ENCODE measurements at places on chromosomes 6 and 20. TPM values are rescaled to one million over a fixed set of nuclear protein-coding genes. Genes with fewer than 3 reads are reported as not detected.

GRCh38 chr6:37785002-37785662 lies 34.4 kb upstream of the ZFAND3 start:
- no peak for DNase-seq

GRCh38 chr6:157651731-157652490 lies 171.1 kb upstream of the SNX9 start:
- peak; percentile 22 for DNase-seq

DNA sequence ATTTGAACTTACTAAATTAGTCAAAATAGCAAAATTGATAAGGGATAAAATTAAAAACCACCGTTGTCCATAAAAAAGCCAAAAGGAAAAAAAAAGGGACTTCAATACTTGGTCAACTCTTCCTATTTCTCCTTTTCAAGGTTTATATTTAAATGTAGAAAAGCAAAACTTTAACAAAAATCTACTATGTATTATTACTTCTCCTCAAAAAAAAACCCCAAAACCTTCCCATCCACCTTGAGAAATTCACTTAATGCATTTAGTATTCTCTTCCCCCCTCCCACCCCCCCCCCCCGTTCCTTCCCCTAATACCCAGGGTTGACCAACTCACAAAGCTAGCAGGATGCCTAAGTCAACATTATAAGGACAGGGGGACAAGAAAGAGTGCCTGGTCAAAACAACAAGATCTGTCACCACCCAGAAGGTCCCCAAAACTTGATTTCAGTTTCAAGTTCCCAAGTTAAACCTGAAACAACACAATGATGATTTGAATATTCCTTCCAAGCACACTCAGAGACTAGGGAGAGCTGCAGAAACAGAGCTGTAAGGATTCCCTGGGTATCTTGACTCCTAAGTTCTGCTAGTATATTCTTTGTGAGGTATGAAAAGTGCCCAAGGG lies 14.6 kb downstream of the GMDS start:
- no peak for DNase-seq

DNA sequence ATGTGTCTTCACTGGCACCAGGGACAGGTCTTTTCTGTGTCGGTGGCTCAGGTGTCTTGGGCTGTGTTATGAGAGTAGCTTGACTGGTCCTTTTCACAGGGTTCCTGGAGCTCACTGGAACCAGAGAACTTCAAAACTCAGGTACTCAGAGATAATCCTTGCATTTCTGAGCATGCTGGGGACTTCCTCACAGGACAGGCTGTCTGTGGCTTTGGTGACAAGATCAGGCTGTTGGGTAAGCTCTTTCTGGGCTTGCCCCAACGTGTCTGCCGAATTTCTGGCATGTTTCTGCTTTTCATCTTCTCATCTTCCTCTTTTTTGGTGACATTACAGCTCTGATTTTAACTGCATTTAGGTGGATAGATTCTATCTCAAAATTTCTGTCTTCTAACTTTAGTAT lies 270.0 kb downstream of the CDH26 start:
- DNase-seq = no peak

- no peak for DNase-seq
Observed at GRCh38 chr6:32666420-32667300, at the start of gene HLA-DQB1. HLA-DQB1 (minus strand) TSS chr6:32666657; CDS start chr6:32666607, 50 bp downstream.

GRCh38 chr20:43426172-43426571 lies 31.5 kb upstream of the SRSF6 start:
- DNase-seq = no peak

DNA sequence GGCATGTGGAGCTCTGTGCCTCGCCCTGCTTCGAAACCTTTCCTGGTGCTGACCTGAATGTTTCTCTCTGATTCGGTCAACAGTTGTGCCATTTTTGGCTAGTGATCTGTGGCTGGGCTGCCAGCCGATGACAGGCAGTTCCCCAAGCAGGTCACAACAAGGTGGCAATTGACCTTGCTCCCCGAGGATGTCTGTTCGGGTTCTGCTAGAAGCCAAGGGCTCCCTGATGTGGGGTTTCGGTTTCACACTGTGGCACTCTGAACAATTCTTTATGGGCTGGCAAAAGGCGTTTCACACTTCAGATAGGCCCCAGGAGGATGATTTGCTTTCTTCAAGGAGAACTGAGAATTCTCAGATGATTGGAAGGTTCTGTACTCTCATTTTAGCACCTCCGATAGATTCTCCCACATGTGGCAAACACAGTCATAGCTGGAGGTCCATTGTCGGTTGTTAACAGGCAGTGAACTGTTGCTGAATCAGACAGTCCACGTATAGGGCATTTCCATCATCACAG lies 135.6 kb downstream of the SLC24A3 start:
- DNase-seq = no peak

DNA sequence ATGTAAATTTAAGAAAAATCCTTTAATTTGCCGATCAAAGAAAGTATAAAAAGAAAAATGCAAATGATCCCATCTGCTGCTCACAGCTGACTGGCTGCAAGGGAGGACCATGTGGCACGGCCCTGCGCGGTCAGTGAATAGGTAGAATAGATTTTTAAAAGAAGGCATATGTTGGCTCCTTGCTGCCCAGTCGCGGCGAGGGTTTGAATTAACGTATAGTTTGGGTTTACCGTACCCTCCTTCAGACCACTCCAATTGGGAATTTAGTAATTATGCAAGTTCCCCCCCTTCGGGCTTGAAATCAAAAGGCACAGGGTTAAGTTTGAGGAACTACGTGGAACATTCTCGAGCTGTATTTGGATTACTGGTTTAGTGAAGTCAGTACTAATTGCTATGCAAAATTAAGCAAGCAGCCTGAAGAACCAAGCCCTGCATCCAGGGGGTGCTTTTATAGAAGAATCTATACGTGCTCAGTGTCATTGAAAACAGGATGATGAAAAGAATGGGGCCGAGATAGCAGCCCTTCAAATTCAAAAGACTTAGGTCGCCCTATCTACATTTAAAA lies 1.1 kb upstream of the BEND3 start:
- peak; percentile 44 for DNase-seq

- DNase-seq = no peak
Observed at GRCh38 chr6:53070806-53071205, 5.6 kb downstream of the FBXO9 start.

DNA sequence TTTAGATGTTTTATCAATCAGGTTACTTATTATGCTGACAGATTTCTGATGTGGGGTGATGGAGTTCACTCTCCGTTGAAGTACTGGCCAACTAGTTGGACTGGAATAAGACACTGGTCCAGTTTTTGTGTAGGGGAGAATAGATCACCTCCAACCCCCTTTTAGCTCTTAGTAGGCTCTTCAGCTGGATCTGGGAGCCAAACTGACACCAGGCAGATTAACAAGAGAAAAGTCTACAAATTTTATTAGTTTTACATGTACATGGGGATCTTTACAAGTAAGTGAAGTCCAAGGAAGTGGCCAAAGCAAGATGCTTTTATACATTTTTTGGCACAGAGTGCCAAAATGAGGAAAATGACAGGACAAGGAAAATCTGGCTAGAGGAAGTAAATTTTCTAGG lies 107.1 kb downstream of the UBE3D start:
- DNase-seq = no peak

DNA sequence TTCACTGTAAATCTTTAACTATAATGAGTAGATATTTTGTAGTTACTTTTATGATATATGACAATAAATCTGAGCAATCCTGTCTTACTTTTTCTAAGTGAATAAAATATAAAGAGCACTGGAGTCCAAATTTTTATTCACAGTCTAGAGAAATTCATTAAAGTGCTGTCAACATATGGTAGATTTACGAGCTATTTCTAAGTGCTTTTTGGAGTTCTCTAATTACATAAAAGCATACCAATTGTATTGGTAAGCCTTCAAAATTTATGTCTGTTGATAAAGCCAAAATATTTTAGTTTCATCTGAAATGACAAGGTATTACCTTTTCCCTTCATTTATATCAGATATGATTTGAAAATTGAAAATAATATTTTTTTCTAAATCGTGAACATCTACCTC lies 75.4 kb downstream of the MAN1A1 start:
- no peak for DNase-seq

DNA sequence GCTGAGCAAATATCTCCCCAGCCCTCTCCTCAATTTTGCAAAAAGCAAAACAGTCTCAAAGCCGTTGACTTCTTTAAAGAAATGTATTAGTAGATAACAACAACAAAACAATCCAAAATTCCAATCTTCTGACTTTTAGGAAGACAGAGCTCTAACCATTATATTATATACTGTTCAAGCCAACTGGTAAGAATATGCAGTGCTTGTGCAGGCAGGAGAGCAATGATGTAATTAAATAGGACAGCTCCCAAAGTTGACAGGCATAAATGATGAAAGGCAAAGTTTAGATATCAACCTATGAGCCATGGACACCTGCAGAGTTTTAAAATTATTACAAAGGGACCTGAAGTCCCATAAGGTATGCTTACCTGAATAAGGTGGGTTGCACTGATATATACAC lies 16.6 kb upstream of the CEP85L start:
- DNase-seq = no peak

- DNase-seq = no peak
Observed at GRCh38 chr20:25574411-25574810, 10.9 kb downstream of the NINL start.

DNA sequence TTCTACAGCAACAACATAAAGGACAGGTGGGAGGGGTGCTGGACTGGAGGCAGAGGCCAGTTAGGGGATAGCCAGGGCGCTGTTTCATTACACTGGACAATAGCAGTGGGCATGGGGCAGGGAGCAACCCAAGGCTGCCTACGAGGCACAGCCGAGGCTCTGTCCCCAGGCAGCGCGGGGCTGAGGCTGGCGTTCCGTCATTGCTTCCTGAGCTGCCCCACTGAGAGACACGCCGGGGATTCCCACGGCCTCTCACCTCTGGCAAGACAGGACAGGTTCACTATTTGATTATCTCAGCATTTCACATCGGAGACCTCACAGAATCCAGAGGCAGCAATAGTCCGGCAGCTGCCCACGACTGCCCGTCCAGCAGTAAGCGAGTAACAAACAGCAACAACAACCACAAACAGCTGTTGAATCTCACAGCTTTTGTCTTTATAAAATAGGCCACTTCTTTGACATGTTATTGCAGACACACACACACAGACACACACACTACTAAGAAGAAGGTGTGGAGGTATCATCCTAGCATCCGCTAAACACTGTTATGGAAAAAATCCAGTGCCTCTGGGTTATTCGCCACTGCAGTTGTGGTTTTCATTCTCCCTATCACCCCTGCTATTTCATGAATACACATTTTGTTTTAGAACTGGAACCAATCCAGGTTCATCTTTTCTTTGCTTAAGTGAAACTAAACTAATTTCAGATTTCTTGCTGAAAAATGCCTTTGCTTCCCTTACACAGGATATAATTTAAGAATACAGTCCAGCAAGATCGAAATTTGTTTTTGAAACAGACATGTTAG lies 19.5 kb downstream of the KIF25 start:
- no peak for DNase-seq

- no peak for DNase-seq
Observed at GRCh38 chr6:168110437-168110836, 31.4 kb upstream of the FRMD1 start.

DNA sequence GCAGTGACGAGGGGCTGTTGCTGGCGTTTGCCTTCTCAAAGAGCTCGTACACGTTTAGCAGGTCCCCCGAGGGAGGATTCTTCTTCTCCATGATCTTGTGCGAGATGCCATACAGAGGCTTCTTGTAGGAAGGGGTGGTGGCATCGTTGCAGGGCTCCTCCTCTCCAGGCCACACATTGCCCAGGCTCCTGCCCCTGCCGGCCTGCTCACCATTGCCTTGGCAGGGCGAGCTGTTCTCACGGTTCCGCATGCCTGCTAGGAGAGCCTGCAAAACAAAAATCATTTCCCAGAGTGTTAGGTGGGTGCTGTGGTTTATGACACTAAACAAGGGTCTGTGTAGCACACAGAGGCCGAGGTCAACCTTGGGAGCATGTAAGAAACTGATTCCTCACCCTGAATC lies 42.7 kb downstream of the MTRES1 start:
- no peak for DNase-seq

- DNase-seq = no peak
Observed at GRCh38 chr6:26552205-26552604, 14.0 kb downstream of the HMGN4 start.

GRCh38 chr20:46237227-46237626 lies 71.1 kb downstream of the CDH22 start:
- no peak for DNase-seq

DNA sequence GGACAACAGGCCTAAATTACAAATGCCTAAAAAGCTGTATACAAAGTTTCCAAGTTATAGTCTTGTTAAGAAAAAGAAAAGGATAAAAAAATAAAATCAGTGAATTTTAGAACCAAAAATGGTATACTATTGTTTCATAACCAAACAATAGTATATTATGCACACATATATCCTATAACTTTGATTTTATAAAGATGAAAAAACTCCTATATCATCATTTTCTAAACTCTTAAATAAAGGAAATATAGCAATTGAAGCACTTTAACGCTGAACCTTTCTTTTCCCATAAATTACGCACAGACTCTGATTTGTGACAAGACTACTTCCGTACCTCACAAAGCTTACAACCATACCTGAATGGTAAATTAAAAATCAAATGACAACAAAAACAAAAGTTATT lies 35.9 kb upstream of the MCM9 start:
- DNase-seq = no peak

DNA sequence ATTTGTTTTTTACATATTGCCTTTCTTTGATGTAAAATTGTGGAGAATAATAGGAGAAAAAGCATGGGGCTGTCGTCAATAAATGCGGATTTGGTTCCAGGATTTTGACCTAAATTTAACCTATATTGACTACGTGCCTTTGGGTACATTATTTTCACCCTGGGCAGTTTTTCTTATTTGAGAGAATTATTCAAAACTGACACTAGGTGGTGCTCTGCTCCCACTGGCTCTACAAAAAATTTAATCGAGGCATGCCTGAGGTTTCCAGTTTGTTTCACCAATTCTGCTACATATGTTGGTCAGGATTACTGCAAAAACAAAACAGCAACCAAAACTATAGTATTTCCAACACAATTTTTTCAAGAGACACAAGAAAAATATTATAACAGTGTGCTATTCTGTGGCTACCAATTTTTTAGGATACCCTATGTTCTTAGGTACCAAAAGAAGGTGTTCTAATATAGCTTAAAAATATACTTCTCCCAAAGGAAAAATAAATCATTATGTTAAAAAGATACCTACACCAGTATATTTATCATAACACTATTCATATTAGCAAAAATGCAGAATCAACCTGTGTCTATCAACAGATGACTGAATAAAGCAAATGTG lies 48.6 kb upstream of the FABP7 start:
- DNase-seq = no peak

DNA sequence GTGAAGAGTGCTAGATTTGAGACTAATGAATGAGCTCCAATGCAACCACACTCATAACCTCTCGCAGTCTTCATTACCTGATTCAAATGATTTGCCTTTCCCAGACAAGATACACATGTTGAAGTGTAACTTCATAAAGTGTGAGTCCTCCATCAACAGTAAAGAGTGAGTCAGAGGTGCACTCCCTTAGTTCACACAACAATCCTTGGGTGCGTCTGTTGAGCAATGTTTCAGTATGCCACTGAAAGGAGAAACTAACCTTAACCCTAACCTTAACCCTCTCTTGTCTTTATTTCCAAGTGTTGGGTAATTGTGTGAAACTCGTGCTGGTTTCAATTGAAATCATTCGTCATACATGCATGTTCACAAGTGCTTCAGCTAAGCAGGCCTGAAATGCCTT lies 21.0 kb upstream of the RIN2 start:
- DNase-seq = no peak

The OPN5 gene
- polyA plus RNA-seq = not detected

The MLIP gene
- polyA plus RNA-seq = 1.2 TPM

The GMPR gene
- 2.8 TPM for polyA plus RNA-seq

The SIRPD gene
- not detected for polyA plus RNA-seq

The DUSP15 gene
- 0.60 TPM for polyA plus RNA-seq

The SENP6 gene
- polyA plus RNA-seq = 18.0 TPM

The RIMS4 gene
- 1.2 TPM for polyA plus RNA-seq
